ENCODE measurements at places on chromosomes 6 and 20.

- DNase-seq: no peak
Measured at GRCh38 chr6:111406200-111406721, 76.8 kb downstream of the REV3L start.

GRCh38 chr20:5544712-5545111 is 205.5 kb upstream of the SHLD1 start:
- no peak for DNase-seq

DNA sequence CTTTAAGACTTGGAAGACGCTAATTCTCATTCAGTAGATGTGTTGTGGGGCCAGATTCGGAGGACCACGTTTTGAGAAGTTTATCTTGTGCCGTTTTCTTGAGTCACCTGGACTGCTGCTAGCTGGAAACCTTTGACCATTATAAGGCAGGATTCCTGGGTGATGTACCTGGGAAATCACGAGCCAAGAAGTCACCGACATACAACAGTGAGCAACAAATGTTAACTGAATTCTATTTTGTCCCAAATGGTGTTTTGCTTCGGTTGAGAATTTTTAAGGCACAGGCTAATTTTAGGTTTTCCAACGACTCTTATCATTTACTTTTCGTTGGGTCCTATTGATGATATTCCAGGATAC is 93.4 kb upstream of the BTN3A2 start:
- no peak for DNase-seq

DNA sequence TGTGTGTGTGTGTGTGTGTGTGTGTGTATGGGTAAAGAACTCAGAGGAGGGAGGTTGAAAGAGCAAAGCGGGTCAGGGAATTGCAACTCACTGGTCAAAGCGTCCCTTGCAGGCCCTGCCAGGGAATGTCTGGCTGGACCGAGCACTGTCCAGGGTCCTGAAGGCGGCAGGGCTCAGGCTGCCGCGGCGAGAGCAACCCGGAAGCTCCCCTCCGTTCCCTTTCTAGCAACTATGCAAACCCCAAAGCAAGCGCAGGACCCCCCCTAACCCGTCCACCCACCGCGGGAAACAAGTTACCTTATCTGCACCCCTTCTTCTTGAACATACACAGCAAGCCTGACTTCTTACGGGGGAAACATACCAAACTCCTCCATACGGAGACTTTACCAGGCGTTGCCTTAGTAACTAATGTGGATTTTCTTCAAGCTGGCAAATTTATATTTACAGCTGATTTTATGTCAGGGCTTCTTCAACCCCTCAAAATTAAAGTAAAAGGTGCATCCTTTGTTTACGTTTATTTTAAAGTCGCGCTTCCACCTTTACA is 538 bp upstream of the GRM1 start:
- no peak for DNase-seq

DNA sequence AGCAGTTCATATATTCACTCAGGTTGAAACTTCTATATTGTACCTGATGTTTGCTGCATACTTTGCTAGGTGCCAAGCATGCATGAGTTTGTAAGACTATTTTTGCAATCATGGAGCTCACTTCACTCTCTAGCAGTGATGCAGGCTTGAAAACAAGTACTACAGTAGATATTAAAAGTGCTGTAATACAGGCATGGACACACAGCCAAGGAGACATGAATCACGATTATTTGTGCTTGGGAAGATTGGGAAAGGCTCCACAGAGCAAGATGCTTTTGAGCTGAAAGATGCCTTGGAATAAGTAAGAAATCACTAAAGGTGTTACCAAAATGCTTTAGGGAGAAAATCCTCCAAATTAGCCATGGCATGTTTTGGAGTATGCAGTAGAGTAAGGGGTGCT is 427.4 kb downstream of the UTRN start:
- no peak for DNase-seq

DNA sequence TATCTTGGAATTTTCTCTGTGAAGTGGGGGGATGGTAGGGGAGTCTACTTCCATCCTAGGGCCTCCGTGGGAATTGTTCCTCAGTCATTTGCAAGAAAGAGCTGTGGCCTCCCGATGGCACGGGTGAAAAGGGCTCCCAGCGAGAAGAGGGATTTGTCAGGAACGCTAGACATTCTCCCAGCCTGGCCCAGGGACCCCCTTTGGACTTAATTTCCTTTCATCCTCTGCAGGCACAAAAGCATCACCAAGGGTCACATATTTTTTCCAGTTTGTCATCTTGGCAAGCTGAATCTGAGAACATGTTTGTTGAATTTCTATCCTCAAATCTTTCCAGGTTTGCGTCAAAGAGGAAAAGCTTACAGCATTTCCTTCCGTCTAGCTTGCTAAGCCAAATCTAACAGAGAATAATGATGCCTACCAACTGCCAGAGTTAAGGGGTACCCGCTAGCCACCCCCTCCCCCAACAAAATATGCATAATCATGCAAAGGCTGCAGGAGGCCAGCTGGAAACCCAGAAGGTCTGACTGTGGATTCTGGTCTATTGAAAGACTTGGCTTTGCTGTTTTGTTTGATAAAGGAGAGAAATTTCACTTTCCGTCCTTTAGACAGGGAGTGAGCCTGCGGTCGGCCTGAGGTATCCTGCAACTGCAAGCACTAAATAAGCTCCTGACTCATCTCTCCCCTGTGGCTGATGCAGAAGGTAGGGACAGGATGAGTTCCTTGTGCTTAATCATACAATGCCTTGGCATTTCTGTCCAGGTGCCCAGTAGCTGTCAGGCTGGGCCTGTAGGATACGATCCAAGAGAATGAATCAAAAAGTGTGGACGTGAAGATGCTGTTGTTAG is 23.1 kb downstream of the PSMG4 start:
- DNase-seq: no peak

GRCh38 chr20:2930538-2930937 is 57.3 kb downstream of the PTPRA start:
- DNase-seq: no peak

DNA sequence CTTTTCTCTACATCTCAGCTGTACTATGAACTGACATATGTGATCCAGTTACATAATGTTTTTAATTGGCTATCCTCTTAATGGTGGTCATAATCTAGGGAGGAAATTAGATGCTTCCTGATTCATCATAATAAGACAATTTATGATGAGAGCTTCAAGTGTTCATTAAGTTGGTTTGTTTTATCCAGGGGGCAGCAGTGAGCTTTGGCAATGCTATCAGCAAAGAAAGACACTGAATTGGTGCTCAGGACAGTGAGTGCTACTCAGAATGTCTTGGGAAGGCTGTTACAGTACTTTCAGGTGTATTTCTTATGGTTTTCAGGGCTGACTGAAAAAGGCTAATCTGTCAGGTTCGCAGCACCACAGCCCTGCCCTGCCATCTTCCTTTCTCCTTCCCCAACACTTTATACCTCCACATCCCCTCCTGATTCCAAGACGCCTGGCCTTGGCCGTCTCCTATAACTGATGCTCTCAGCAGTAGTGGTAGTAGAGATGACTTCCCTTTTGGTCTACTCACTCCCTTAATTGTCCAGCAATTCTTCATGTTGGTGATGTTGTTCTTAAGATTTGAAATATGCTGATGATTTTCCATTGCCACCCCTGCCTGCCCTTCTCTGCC is 67.0 kb upstream of the TNFAIP3 start:
- DNase-seq: no peak

GRCh38 chr20:57390604-57391438 is at the start of gene RBM38:
RBM38 (plus strand) TSS chr20:57391396; CDS start chr20:57391582, 186 bp downstream.
- DNase-seq: no peak

- no peak for DNase-seq
Measured at GRCh38 chr20:60365882-60366281, 407.7 kb downstream of the CDH26 start.

- DNase-seq: no peak
Measured at GRCh38 chr20:46414608-46415007, 8.2 kb upstream of the ELMO2 start.

DNA sequence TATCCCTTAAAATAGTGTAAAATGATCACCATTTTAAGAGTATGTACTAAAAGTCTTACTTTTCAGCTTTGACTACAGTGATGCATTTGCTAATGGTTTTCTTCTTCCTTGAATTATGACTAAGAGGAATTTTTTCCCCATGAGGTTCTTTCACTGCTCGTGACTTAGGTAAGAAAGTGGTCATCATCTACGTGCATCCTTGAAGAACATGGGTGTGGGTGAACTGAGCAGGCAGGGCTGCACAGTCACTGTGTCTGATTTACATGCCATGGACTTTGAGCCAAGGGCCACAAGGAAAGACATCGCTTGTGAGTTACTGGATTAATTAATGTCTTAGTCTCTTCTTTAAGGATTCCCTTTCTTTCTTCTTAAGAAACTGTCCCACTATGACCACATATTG is 33.3 kb downstream of the NQO2 start:
- no peak for DNase-seq

- no peak for DNase-seq
Measured at GRCh38 chr6:11705483-11705882, 73.1 kb downstream of the ADTRP start.

- no peak for DNase-seq
Measured at GRCh38 chr6:27139756-27140579, 107.5 kb upstream of the PRSS16 start.

GRCh38 chr20:61350500-61351250 is 98.6 kb downstream of the CDH4 start:
- no peak for DNase-seq

- DNase-seq: no peak
Measured at GRCh38 chr6:112800439-112800838, 453.3 kb downstream of the RFPL4B start.

DNA sequence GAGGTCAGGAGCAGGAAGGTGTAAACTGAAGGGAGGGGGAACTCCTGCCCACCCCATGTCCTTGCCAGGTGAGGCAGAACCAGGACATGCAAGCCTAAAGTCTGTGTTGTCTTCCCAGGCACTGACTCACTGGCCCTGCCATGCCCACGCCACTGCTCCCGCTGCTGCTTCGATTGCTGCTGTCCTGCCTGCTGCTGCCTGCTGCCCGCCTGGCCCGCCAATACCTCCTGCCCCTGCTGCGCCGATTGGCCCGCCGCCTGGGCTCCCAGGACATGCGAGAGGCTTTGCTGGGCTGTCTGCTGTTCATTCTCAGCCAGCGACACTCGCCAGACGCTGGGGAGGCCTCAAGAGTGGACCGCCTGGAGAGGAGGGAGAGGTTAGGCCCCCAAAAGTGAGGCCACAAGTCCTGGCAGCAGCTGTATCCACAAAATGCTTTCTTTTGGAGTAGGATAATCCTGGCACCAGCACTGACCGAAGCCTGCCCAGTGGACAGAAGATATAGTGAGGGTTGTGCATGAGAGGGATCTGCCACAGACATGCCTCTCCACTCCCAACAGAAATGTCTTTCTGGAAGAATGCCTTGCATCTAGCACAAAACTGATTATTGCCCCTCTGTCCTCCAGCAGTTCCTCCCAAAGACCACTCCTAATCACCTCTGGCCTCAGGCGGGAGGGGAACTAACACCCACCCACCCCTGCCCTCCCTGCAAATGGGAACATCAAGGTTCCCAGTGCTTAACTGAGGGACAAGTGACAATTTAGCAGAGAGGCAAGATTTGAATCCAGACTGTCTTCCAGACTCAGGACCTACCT is 812 bp downstream of the MYMX start:
- peak; percentile 53 for DNase-seq

- DNase-seq: no peak
Measured at GRCh38 chr20:58714340-58714922, 21.8 kb downstream of the NPEPL1 start.

GRCh38 chr20:31484001-31484400 is 8.9 kb downstream of the REM1 start:
- DNase-seq: no peak

- DNase-seq: no peak
Measured at GRCh38 chr6:136846046-136846445, 23.7 kb downstream of the PEX7 start.

- DNase-seq: no peak
Measured at GRCh38 chr6:1716868-1717267, 107.2 kb downstream of the FOXC1 start.

DNA sequence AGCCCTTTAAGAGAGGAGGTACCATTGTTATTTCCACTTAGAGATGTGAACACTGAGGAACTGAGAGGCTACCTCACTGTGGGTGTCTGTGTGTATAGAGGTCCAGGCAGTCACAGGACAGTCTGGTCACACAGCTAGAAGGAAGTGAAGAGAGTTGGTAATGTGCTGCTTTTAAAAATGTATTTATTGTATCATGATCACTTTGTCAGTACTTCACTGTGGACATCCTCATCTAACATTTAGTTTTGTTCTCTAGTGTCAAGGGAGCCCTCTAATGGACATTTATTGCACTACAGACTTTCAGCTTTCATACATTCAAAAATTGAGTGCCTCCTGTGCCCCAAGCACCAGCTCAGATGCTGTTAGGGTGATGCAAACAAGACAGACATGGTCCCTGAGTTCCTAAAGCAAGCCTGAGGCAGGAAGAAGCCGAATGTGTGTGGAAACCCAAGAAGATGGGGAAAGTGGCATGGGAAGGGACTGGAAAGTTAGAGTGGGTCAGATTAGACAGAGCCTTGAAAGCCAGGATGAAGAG is 123.0 kb downstream of the SLC16A10 start:
- no peak for DNase-seq

- no peak for DNase-seq
Measured at GRCh38 chr20:23652926-23653325, 15.2 kb upstream of the CST3 start.
